ENCODE measurements at places on chromosomes 12 and 14. TPM values are rescaled to one million over a fixed set of nuclear protein-coding genes. Genes with fewer than 3 reads are reported as not detected.

- no peak for DNase-seq
These were observed 1005.9 kb upstream of the ATXN7L3B start for GRCh38 chr12:73531752-73532151.

- no peak for DNase-seq
These were observed 3.7 kb downstream of the SUSD6 start for GRCh38 chr14:69615121-69615495.

DNA sequence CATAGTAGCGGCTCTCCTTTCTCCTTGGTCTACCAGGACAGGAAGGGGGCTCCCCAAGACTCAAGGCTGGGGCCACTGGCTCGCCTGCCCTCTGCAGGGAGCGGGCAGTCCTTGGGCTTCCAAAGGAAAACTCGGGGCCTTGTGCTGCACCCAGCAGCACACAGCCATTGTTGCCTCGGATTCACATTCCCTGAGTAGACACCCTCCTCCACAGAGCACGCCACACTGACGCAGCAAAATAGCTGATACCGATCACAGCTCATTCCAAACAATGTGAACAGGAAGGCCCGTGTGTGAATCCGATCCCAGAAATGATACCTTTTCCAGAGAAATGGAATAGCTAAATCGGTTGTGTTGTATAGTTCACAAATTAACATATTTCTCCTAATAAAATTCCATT is 65.1 kb upstream of the DYNC1H1 start:
- no peak for DNase-seq

DNA sequence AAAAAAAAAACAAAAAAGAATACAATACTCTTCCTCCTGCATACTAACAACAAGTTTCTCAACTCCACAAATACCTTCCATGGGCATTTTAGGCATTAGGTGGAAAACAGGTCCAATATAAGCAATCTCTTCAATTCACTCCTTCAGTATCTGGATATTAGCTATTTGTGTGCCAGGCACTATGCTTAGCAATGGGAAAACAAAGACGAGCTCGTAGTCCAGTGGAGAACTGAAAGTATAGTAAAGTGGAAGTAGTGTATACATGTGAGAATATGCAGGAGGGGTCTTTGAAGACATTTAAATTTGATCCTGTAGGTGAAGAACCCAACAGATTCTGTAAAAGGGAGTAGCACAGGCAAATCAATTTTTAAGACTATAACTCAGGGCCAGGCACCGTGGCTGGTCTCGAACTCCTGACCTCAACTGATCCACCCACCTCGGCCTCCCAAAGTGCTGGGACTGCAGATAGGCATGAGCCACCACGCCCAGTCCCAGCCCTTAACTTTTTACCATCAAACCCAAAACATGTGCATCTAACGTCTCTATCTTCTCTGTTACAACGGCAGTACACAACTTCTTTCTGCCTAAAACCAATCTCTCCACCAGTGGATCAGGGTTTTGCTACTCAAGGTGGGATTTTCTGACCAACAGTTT is 10.6 kb downstream of the HECTD1 start:
- no peak for DNase-seq

- DNase-seq: no peak
These were observed 13.1 kb upstream of the KLRC1 start for GRCh38 chr12:10466311-10466710.

- DNase-seq: no peak
These were observed 81.5 kb downstream of the EPS8 start for GRCh38 chr12:15707516-15708199.

- no peak for DNase-seq
These were observed 51.2 kb downstream of the TESPA1 start for GRCh38 chr12:54933376-54933775.

GRCh38 chr12:2979806-2980205 is 20.6 kb downstream of the TEAD4 start:
- DNase-seq: no peak

Gene FAM181A
- total RNA-seq: not detected
